ENCODE measurements at places on chromosomes 3 and 15.

- no peak for DNase-seq
Observed at GRCh38 chr3:69087030-69087791, 2.5 kb downstream of the ARL6IP5 start.

DNA sequence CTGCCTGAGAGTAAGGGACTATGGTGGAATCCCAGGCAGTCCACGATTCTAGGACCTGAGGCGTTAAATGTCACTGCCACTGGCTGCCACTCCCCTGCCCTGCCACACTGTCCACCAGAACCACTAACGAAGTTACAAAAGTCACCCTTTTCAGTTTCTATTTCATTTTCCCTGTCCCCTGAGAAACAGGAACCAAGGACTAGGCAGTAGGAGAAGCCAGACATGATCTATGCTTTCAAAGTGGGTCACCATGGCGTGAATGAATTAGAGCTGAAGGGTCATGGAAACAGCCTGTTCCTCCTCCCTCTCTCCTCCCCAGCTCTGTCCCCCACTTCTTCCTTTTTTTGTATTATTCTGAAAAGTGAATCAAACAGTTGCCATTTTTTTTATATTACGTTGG is 9.1 kb upstream of the ADPRH start:
- no peak for DNase-seq

DNA sequence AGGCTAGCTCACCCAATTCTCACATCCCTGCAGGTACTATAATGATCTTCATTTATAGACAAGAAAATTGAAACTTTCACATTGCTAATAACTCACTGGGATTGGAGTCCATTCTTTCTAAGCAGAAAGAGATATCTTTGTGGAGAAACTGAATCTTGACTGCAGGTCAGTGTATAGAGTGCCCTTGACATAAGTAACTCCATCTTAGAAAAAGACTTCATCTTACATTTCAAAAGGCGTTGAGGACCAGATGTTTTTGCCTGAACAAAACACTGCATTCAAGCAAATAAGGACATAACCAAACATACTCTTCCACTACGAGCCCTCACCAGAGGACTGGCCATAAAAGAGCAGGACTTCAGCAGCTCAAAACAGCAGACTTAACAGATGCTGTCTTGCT is 6.8 kb upstream of the CCR3 start:
- DNase-seq, result no peak

GRCh38 chr3:180911876-180912303 is 580 bp upstream of the FXR1 start:
- DNase-seq, result no peak

GRCh38 chr15:51771773-51772172 is 20.4 kb downstream of the TMOD2 start:
- no peak for DNase-seq

DNA sequence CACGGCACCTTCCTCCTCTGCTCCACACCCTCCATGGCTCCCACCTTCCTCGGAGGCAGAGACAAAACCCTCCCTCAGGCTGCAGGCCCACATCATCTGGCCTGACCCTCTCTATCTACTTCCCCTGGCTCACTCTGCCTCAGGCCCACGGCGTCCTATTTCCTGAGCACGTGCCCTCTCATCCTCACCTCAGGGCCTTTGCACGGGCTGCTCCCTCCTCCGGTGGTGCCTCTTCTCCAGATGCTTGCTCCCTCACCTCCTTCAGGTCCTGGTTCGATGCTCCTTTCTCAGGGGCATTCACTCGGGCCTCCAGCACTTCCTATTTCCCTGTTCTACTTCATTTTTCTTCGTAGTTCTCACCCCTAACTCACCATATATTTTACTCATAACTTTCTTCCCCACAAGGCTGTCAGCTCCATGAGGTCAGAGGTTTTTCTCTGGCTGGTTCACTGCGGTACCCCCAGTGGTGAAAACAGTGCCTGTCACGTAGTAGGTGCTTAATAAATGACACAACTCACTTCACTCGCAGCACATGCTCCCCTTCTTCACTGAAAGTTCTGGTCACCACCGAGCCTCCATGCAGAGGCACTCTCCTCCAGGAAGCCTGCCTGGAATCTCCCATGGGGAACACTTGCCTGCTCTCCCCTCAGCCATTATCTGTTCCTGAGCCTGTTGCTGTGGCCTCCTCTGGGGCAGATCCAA is 130.7 kb downstream of the WNT7A start:
- no peak for DNase-seq

DNA sequence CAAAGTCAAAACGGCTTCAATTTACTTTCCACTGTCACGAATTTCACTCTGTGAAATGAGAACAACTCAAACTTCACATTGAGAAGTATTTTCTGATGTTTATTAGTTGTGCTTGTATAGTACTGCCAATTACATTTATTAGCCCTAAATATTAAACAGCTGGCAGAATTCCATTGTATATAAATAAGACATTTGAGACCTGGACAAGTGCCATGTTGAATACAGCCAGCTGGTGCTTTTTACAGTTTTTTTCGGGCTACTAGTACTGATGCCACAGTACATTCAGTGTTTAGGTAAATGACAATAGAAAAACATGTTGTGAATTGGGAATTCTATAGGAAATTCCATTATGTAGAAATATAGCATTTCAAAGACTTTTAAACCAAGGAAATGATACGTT is 79.0 kb downstream of the EPHA3 start:
- no peak for DNase-seq

DNA sequence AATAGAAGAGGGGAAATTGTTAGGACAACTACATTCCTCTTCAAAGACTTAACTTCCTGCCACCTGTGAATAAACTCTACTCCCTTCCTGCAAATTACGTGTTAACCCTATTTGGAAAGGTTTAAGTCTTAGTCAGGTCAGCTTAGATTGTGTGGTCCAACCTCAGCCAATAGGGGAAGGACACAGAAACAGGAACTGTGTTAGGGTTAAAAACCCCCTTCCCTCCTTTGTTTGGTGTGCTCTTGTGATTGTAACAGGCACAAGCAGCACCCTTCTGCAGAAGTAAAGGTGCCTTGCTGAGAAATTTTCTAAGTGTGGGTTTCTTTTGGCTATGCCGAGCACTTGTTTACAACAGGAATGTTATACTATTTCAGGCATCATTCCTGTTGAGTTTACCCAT is 45.0 kb upstream of the FSTL1 start:
- DNase-seq, result no peak

DNA sequence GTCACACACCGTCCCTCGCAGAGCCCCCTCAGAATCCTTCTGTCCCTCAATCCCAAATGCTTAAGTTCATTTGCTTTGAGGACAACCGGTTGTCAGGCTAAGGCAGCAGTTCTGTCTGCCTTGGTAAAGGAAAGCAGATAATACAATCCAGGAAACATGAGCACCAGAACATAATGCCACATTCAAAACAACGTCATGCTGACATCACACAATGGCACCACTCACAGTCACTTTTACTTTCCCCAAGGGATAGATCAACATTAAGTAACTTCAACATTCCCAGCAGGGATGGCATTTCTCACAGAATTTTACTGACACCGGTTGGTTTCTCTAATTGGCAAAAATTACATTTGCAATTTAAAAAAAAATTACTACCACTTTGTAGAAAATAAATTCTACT is 74.6 kb upstream of the PSMD6 start:
- DNase-seq, result no peak

DNA sequence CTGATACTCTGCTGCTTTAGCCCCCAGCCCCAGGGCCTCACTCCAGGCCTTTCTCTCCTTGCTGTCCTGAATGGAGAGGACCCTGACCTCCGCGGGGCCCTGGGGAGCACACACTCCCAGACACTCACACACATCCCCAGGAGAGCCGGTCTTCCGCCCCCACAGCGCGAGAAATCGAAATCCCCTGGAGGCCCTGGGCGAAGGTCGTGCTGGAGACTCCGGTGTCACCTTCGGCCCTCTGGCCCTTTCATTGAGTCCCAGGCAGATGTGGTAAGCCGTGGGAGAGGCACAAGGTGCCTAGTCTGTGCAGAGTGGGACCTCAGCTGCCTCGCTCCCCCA is 848 bp upstream of the GOLGA8B start:
- DNase-seq, result no peak

- no peak for DNase-seq
Observed at GRCh38 chr15:28942046-28942445, 56.3 kb downstream of the APBA2 start.

- no peak for DNase-seq
Observed at GRCh38 chr3:9781978-9782603, 10.2 kb downstream of the TADA3 start.

GRCh38 chr15:31235311-31236183 is 91.1 kb upstream of the KLF13 start:
- DNase-seq, result no peak

- DNase-seq, result no peak
Observed at GRCh38 chr3:102189541-102189940, 245.3 kb upstream of the ZPLD1 start.

- DNase-seq, result no peak
Observed at GRCh38 chr3:119769394-119770149, 12.3 kb upstream of the NR1I2 start.

DNA sequence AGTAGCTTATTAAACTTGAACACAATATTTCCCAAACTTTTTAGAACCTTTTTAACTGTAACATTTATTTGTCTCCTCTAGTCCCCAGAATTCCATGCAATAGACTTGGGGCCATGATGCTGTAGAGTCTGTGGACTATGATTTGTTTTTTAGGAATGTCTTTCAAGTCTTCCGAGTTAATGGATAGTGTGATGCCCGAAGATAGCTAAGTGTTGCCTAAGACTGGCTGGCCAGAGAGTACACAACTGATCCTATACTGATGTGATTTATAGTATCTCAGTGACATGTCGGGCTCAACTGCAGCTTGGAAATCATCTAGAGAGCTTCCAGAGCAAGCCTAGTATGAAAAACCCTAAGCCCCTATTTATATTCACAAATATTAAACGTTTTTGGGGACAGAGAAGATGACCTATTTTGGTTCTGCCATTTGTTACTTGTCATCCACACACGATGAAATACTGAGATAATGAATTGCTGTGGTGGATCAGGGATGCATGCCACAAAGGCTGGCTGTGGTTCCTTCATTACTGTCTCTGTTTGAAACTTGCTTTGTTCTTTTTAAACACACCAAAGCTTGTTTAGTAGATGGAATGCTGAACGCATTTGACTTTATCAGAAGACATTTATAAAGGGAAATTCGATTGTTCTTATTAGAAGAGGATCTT is 507.4 kb downstream of the TAFA4 start:
- no peak for DNase-seq

- no peak for DNase-seq
Observed at GRCh38 chr3:120506828-120507774, 56.3 kb upstream of the FSTL1 start.

DNA sequence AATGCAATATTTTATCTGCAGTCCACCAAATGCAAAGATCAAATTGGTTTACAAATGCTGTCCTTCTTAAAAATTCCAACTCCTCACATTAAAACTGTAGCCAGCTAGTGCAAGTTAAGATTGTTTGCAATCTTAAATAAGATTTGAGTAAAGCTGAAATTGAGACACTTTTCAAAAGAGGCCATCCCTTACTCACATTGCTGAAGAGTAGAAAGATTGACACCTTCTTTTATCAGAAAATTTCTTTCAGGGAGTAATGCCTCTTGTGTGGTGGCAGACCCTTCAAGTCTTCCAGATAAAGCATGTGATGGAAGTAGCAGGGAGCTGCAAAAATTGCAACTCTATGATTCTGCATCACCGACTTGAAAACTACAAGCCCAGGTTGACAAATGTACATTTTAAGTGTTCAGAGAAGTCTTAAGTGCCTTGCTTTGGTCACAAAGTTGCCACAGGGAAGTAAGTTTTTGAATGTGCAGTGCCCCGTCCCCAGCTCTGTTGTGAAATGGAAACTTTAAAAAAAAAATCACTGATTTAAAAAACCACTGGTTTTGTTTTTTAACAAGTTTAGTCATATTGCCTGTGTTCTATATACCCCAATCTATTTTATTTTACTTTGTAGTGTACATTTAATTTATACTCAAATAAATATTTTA is 12.6 kb downstream of the CD86 start:
- DNase-seq, result no peak

DNA sequence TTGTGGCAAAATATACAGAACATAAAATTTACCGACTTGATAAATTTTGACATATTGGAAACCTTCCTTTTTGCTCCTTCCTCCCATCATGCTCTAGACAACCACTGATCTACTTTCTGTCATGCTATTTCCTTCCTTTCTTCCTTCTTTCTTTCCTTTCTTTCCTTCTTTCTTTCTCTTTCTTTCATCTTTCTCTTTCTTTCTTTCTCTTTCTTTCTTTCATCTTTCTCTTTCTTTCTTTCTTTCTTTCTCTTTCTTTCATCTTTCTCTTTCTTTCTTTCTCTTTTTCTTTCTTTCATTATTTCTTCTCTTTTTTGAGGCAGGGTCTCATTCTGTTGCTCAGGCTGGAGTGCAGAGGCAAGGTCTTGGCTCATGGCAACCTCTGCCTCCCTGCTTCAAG is 8.9 kb upstream of the TMEM45A start:
- DNase-seq, result no peak

DNA sequence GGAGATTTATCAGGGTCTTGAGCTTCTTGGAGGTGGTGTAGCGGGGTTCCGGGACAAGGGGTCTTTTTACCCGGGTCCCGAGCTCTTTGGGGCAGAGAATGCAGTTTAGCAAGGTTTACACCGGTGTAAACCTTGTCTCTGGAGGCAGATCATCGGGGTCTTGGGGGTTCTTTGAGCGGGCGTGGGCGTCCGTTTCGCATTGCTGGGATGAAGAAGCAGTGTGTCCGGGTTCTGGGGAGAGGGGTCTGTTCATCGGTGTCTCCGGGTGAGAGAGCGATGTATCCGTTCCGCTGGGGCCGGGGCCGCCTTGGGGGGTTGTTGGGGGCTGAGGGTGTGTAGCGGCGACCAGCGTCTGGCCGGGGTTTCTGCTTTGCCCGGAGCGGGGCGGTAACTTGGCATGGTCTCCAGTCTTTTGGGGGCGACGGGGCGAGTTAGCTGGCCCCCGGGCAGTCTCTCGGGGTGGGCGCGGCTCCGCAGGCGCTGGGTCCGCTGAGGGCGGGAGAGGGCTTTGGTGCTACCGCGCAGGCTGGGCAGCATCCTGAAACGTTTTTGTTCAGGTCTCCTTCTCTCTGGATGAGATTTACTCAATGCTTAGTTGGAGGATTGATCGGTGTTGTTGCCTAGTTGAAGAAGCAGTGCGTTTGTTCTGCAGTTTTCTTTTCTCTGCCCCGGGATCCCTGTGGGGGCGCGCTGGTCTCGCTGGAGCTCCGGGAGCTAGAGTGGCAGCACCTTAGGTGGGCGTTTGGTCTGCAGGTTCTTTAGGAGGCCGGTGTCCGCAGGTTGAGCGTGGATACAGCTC is 843 bp downstream of the GLCE start:
- no peak for DNase-seq

DNA sequence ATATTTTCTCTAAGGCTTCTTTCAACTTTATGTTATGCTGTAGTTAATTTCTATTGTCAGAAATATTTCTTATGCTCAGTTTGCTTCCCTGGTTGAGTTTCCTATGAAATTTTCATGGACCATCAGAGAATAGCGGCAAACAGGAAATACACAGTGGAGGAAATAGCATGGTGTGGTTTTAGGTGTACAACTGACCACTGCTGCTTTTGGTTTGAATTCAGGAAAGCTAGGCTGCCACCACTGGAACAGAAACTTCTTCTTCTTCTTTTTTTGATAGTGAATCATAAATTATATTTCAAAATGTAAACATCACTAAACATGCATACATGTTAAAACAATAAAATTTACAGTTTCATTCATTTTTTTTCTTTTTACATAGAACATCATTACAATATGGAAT is 316.6 kb upstream of the TGFBR2 start:
- no peak for DNase-seq
